ENCODE measurements at places on chromosomes 1 and 21.

DNA sequence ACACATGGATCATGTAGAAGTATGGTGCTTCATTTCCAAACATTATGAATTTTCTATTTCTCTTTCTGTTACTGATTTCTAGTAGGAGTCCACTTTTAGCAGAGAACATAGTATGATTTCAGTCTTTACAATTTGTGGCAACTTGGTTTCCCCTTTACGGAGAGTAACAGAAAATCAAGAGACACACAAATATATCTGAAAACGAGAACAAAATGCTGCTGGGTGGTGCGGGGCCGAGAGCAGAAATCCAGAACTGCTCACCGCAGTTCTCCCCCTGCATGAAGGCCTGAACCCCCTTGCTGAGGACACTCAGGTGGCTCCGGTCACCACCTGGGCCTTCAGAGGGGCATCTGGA is 94.5 kb upstream of the FMN2 start:
- DNase-seq = no peak

DNA sequence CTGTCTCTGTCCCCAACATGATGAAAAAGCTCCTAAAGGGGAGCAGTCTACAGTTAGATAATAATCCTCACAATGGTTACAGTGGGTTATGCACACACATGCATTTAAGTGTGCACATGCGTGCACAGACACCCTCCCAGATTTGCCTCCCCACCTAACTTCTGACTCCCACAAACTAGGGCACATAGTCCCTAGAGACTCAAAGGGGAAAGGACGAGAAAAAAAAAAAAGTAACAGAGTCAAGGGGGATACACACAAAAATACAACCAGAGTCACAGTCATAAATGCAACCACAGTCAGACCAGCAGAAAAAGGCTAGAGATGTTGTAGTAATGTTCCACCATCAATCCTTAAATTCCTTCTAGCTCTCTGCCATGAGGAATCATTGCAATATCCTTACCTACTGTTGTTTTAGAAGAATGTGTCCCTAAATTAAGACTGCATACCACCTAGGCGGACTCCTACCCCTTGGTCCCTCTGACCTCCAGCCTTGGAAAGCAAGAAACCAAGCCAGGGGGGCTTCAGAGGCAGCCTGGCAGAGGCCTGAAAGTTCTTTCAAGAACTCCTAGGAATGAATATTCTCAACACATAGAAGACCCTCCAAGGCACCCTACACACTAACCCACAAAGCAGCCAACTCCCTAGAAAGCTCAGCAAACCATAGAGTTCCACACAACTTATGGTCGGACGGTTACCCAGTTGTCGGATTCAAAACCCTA is 1.3 kb downstream of the CRTC2 start:
- DNase-seq = no peak

DNA sequence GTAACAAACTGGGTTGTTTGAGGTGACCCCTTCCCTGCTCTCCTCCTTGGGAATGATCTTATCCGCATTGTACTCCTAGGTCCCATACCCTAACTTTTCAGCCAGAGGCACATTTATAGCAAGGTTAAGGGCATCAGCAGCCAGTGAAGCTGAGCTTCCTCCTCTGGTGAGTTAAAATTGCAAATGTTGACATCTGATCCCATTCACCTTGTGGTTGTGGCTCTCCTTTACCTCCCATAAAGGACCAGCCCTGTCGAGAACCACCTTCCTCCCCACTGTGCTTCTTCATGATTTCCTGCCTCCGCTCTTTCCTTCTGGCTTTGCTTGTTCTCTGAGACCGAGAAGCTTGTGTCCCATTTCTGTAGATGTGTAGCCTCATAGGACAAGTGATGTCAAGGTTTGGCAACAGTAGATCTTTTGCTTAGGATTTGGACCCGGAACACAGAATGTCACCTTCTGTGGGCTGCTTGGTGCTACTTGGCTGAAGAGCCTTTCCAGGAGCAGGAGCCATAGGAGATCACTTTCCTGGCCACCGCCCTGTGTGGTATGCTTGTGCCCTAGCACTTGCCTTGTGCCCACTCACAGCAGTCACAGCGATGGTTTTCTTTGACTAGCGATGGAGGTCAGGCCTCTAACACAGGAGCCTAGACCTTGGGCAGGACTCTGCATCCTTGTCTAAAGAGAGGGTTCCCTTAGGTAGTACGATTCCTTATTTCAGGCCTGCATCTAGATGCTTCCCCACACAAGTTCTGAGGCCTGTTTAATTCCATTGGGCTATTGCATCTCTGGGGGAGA is 18.8 kb downstream of the SZRD1 start:
- no peak for DNase-seq

- no peak for DNase-seq
Measured at GRCh38 chr1:224534731-224535130, 81.4 kb upstream of the CNIH3 start.

GRCh38 chr1:98251497-98251896 is 330.7 kb upstream of the DPYD start:
- DNase-seq = no peak
